Dermis microvascular lymphatic vessel endothelial cell (primary cell): ENCODE measurements at places on chromosomes 7 and 10. TPM values are rescaled to one million over a fixed set of nuclear protein-coding genes. Genes with fewer than 3 reads are reported as not detected.

HUS1 gene
- 8.3 and 8.9 TPM in 2 replicates for total RNA-seq

MMD2 gene
- not detected in 2 replicates for total RNA-seq

CAMK2B gene
- 0.13 TPM in 2 replicates for total RNA-seq

ADCYAP1R1 gene
- under 0.01 TPM in 2 replicates for total RNA-seq

TCAF2 gene
- 3.9 and 7.3 TPM in 2 replicates for total RNA-seq

CCL24 gene
- not detected in 2 replicates for total RNA-seq

OPALIN gene
- total RNA-seq, result not detected in 2 replicates

CFAP46 gene
- 0.76 and 1.2 TPM in 2 replicates for total RNA-seq

DPCD gene
- total RNA-seq, result 13.8 and 16.4 TPM in 2 replicates

EPHB4 gene
- 272 and 378 TPM in 2 replicates for total RNA-seq

HMX2 gene
- total RNA-seq, result not detected in 2 replicates

NXPH1 gene
- not detected in 2 replicates for total RNA-seq

NUTM2E gene
- 0.13 TPM in 1 of 2 replicates, not detected in the other for total RNA-seq
